ENCODE measurements at places on chromosomes 5 and 9.
A peak's percentile ranks its signal among the peaks of the same experiment; 100 is the strongest.

DNA sequence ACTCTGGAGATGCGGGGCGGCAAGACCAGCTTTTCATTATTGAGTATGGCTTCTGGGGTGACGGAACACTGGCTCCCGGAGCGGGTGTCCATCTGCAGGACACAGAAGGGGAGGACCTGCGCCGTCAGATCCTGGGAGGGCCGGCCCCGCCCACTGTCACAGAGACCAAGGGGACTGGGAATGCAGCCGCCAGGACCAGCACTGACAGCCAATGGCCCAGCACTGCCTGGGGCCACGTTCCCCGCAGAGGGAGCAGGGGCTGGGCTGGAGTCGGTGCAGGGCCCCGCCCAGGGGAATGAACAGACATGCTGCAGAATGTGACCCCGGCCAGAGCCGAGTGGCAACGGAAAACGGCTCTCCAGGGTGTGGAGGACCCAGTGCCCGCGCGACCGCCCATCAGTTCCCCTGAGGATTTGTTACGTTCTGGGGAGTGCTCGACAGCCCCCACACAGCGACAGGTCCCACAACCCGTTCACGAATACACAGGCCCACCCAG lies at the start of gene ZDHHC11:
Gene ZDHHC11 (minus strand): TSS at position 476 of the 496 bp plus-strand sequence. CDS start 384 bp downstream, at position 92.
- DNase-seq, result no peak

GRCh38 chr5:5544094-5544663 lies 121.7 kb downstream of the ICE1 start:
- DNase-seq, result no peak

GRCh38 chr5:90161414-90161813 lies 248.1 kb downstream of the CETN3 start:
- DNase-seq, result no peak

GRCh38 chr9:96868709-96869108 lies 14.4 kb upstream of the ZNF782 start:
- no peak for DNase-seq

DNA sequence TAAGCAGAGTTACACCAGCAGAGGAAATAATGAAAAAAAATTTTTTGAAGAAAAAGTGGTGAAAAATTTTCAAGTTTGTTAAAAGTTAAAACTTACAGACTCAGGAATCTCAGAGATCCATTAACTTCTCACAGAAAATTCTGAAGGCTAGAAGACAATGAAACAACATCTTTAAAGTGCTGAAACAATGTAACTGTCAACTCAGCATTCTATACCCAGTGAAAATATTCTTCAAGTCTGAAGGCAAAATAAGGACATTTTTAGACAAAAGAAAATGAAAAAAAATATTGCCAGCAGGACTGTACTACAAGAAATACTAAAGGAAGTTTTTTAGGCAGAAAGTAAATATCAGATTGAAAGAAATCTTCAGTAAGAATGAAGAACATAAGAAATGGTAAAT lies 36.7 kb upstream of the RGMB start:
- no peak for DNase-seq

- DNase-seq, result no peak
These were observed 20.4 kb upstream of the DELE1 start for GRCh38 chr5:141903261-141903660.

GRCh38 chr5:143582176-143582575 lies 178.7 kb upstream of the NR3C1 start:
- no peak for DNase-seq

- no peak for DNase-seq
These were observed 186.2 kb upstream of the OTULINL start for GRCh38 chr5:14395411-14395810.

DNA sequence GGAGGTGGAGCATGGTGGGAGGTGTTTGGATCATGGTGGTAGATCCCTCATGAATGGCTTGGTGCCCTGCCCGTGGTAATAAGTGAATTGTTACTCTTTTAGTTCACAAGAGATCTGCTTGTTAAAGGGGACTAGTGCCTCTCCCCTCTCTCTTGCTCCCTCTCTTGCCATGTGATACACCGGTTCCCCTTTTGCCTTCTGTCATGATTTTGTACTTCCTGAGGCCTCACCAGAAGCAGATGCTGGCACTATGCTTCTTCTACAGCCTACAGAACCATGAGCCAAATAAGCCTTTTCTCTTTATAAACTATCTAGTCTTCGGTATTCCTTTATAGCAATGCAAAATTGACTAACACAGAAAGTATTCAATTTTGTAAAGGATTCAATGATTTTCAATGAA lies 817.1 kb downstream of the TLR4 start:
- no peak for DNase-seq

DNA sequence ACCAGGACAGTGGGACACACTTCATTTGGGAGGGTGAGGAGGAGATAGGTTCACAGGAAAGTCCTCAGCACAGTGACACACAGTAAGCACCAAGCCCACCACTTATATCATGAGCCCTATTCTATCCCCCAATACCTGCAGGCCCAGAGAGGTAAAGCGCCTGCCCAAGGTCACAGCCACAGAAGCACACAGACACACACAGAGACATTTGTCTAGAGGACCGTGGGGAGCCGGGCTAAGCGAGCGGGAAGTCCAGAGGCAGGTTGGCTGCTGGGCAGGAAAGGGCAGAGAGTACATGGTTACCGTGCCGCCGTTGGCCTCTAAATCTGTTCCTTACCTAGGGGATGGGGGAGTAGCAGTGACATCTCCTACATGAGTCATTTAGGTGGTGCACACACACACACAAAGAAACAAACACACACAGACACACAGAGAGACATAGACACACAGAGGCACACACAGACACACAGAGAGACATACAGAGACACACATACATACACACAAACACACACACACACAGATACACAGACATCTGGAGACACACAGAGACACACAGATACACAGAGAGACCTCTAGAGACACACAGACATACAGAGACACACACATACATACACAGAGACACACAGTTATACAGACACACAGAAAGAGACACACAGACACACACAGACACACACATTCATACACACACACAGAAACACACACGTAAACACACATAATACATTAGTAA lies 15.9 kb upstream of the DUSP1 start:
- DNase-seq, result no peak

- DNase-seq, result no peak
These were observed 84.5 kb downstream of the SLC1A1 start for GRCh38 chr9:4574657-4575243.

DNA sequence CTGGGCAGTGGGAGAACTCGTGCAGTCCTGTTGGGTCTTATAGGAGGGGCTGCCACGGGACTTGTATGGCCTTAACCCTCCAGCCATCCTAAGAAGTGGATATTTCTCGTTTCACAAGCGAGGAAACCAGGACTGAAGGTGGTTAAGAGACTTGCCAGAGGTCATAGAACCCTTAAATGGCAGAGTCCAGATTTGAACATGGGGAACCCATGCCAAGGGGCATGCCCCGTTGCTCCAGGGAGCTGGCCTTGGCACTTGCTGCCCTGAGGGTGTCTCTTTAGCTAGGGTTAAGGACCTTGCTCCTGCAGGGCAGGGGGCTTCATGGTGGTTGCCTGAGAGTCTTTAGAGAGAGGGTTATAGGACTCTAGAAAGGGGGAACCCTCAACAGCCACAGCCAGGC lies 63.4 kb downstream of the DAB2IP start:
- no peak for DNase-seq

GRCh38 chr5:175383350-175383749 lies 60.6 kb downstream of the DRD1 start:
- DNase-seq, result no peak

GRCh38 chr5:79191457-79191856 lies 44.5 kb upstream of the JMY start:
- no peak for DNase-seq

DNA sequence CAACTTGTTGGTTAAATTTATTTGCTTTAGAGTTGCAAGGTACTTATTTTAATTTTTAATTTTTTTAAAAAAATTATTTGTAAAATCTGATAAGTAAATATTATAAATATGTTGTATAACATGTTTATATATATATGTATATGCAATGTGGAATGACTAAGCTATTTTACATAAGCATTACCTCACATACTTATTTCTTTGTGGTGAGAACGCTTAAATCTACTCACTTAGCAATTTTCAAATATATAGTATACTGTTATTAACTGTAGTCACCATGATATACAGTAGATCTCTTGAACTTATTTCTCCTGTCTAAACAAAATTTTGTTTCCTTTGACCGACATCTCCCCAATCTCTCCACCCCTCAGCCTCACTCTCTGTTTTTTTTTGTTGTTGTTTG lies 147.8 kb downstream of the NNT start:
- no peak for DNase-seq

GRCh38 chr5:13866792-13867191 lies 77.7 kb downstream of the DNAH5 start:
- DNase-seq, result no peak

- no peak for DNase-seq
These were observed 17.3 kb downstream of the RECK start for GRCh38 chr9:36053971-36054370.

DNA sequence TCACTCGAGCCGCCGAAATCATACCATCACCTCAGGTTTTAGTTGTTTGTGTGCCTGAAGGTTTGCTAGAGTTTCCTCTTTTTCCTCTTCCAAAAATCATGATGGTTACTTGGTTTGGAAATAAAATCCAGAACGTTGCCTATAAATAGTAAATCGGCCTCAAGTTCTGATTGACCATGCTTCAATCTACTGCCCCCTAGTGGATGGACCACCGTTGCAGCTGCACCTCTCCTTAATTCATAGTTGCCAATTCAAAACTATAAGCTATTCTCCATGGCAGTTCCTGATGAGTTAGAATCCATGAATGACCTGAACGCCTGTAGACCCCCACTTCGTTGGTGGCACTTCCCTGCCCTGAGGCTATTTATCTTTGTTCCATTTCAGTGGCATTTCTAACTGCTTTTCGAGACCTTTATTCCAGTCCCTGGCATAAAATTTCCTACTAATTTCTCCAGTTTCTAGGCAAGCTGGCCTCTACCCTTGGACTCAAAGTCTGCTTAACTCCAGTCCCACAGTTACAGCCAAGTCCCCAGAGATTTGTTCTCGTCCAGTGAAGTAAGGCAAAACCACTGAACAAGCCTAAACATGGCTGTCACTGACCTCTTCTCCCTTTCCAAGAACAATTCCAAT lies 422.6 kb downstream of the EFNA5 start:
- peak; percentile 24 for DNase-seq

- DNase-seq, result no peak
These were observed 2.7 kb downstream of the UGT3A1 start for GRCh38 chr5:35988529-35988928.

DNA sequence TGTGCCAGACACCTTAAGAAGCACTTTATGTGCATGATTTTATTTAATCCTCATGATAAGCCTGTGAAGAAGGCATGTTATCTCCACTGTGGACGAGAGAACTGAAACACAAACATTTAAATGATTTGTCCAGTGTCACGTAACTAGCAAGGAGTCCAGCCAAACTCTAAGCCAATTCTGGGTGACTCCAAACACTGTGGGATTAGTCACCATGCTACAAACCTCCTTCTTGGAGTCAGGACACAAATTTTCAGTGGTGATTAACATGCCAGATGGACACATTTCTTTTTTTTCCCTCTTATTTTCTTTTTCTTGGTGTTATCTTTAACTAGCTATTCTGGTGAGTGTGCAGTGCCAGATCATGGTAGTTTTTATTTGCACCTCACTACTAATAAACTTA lies 316.8 kb downstream of the NDUFS4 start:
- no peak for DNase-seq

- DNase-seq, result no peak
These were observed 401.3 kb downstream of the BNC2 start for GRCh38 chr9:16469184-16469583.

- no peak for DNase-seq
These were observed 128.1 kb upstream of the RPS23 start for GRCh38 chr5:82406205-82406773.

DNA sequence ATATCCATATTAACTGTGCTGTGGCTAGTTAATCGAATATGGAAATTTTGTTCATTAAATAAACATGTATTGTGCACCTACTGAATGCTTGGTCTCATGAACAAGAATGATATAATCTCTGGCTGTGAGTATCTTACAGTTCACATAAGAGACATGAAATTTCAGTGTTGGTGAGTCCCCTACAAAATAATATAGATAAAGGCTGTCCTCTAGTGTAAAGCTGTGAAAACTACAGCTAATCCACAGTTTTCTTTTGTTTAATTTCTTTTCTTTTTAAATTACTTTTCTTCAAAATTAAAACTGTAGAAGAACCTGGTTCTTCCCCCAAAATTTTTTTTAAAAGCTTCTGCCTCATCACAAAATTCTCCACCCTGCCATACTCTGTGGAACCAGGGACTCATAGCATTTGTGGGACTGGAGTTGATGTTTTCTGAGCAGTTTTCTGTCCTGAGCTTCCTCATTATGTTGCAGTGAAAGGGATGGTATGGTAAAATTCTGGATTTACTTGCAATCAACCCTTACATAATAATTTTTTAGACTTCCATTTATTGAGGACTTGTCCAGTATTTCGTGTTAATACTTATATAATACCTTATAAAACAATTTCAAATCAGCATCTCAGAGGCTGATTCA lies 135.0 kb downstream of the STK32A start:
- no peak for DNase-seq

DNA sequence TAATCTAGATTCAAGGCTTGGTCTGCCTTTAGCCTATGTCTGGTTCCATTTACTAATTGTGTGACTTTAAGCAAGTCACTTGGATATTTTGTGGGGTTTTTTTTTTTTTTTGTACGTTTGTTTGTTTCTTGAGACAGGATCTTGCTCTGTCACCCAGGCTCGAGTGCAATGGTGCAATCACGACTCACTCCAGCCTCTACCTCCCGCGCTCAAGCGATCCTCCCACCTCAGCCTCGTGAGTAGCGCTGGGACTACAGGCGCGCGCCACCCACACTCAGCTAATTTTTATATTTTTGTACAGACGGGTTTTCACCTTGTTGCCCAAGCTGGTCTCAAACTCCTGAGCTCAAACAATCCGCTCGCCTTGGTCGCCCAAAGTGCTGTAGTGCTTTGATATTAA lies 1.1 kb upstream of the PFDN1 start:
- no peak for DNase-seq

All from stimulated activated CD4-positive, alpha-beta T cell treated with anti-CD3 and anti-CD28 coated beads, Interleukin-1b, Interleukin-23, amount 100 ng/mL, for 48 hours (primary cell).